ENCODE measurements at places on chromosomes 12 and 14.

- DNase-seq = no peak
Measured at GRCh38 chr14:82911930-82912329, 1378.3 kb upstream of the SEL1L start.

GRCh38 chr12:43362910-43363694, 188.9 kb downstream of the ADAMTS20 start:
- no peak for DNase-seq

DNA sequence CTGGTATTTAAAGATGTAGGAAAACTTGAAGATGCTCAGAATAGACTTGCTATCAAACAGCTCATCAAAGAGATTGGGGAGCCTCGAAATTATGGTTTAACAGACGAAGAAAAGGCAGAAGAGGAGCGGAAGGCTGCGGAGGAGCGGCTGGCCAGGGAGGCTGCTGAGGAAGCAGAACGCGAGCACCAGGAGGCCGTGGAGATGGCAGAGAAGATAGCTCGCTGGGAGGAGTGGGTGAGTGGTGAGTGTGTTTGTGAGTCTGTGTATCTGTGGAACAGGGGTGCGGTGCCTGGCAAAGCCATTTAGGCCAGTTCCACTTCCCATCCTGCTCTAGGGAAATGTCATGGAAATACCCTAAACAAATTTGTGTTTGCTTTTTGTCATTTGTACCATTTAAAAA, 19.2 kb upstream of the PAPOLA start:
- no peak for DNase-seq

- no peak for DNase-seq
Measured at GRCh38 chr12:8698879-8699278, 1.1 kb downstream of the RIMKLB start.

- DNase-seq = no peak
Measured at GRCh38 chr12:11870041-11870451, 200.7 kb upstream of the BCL2L14 start.

- DNase-seq = no peak
Measured at GRCh38 chr14:64598404-64598803, 48.6 kb downstream of the PPP1R36 start.

DNA sequence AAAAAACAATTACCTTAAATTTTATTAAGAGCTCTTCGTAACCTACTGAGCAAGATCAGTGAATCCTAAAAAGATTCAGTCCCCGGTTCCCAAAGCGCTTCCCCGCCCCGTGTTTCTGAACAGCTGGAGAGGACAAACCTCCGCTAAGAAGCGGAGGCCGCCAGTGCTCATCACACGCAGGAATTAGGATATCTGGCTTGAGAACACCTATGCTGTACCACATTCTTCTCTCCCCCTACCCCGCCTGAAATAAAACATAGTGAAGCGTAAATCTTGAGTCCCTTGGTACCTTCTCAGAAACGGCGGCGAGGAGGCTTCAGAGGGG, 774 bp upstream of the WDR20 start:
- no peak for DNase-seq

DNA sequence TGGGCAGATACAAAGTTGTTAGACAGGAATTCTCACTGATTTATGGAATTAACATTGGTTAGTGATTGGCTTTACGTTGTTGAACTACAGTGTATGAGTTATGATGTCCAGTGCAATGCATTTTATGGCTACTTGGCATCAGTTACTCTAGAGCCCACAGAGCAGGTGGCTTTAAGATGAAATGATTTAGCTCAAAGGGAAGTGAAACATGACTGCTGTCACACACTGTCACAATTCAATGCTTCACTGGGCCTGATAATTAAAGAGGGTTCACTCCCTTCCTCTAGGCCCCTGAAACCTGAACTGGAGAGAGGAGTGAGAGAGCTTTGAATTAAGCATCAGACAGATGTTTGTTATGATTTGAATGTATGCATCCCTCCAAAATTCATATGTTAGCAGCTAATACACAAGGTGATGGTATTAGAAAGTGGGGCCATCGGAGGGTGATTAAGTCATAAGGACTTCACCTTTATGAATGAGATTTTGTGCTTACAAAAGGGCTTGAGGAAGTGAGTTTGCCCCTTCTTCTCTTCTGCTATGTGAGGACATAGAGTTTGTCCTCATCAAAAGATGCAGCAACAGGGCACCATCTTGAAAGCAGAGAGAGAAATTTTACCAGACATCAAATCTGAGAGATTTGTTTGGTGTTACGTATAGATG, 175.8 kb upstream of the GRIN2B start:
- peak; percentile 98 for DNase-seq

GRCh38 chr14:68392393-68393141, 400.3 kb downstream of the ZFP36L1 start:
- no peak for DNase-seq

DNA sequence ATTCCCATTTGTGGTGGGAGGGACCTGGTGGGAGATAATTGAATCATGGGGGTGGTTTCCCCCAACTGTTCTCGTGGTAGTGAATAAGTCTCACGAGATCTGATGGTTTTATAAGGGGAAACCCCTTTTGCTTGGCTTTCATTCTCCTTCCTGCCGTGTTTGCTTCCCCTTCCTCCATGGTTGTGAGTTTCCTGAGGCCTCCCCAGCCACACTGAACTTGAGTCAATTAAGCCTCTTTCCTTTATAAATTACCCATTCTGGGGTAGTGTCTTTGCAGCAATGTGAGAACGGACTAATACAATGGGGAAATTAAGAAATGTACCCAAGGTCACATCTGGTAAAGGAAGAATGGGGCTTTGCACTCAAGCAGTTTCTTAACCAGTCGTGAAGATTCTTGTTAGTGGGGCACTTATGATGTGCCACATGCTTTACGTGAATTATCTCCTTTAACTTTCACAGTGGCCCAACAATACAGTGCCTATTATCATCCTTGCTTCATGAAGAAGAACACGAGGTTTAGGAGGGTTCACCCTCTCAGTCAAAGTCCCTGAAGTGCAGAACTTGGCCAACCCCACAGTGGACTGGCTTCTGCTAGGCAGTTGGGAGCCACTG, 234.3 kb downstream of the EFCAB11 start:
- no peak for DNase-seq

- no peak for DNase-seq
Measured at GRCh38 chr14:74503291-74503937, 9.8 kb downstream of the ISCA2 start.

DNA sequence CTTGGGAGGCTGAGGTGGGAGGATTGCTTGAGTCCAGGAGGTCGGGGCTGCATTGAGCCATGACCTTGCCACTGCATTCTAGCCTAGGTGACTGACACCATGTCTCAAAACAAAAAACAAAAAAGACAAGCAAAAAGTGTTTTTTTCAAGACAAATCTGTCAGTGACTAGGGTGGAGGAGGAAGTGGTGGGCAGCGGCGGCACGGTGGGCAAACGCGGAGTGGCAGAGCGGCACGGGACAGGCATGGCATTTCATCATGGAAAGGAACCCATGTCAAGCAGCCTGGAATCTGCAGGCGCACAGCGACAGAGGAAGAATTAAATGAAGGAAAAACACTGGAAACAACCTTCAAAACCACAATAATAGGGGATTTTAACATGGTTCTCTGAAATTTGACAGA, 4.0 kb upstream of the BTBD6 start:
- no peak for DNase-seq

DNA sequence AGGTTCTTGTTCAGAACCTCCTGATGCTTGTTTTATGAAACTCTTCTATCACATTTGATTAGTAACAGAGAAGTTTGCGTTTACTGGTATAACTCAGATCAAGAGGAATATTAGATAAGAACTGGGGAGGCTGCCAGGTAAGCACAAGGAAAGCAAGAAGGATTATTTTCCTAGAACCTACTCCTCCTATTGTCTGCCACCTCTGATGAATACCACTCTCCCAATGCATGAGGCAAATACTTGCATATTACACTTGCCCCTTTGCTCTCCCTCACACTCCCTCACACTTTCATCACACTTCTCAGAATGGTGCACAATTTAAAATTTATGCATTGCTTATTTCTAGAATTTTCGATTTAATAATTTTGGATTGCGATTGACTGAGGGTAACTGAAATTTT, 43.6 kb downstream of the LIN7A start:
- no peak for DNase-seq

GRCh38 chr14:42490536-42490935, 883.9 kb downstream of the LRFN5 start:
- no peak for DNase-seq

DNA sequence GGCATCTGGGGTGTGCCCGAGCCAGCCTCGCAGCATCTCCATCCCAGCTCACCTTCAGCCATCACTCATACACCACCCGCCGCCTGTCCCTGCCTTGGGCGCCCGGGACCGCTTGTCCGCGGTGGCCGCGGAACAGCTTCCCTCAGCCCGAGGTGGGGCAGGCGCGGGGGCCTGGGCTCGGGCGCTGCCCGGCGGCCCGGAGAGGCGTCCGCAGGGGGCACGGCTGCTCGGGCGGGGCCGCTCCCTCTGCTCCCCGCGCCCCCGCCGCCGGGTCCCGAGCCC, 430 bp downstream of the SLC41A2 start:
- no peak for DNase-seq

DNA sequence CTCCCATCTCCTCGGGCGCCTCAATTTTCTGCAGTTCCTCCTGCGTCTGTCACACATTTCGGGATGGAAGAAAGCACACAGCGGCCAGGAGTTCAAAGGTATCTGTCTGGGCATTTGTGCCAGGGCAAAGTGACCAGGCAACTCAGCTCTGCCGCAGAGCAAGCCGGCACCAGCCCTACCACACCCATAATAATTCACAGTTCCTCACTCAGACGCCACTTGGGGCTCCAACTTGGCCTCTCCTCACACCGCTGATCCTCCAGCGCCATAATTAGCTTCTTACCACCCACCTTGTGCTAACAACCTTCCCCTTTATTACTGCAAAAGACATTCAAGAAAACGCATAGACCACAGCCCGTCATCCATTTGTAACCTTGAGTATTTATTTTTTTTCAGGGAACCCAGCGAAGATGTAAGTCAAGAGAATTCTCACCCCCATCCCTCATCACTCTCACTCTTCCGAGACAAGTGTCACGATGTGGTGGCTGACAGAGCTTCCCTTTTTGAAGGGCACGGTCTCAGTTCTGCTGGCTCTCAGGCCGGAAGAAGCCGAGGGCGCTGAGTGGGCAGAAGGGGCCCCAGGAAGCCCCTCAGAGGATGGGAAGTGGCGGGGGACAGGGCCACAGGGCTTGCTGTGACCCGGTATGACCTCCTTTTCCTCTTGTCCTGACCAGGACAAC, 25.2 kb upstream of the NCOR2 start:
- peak; percentile 66 for DNase-seq

DNA sequence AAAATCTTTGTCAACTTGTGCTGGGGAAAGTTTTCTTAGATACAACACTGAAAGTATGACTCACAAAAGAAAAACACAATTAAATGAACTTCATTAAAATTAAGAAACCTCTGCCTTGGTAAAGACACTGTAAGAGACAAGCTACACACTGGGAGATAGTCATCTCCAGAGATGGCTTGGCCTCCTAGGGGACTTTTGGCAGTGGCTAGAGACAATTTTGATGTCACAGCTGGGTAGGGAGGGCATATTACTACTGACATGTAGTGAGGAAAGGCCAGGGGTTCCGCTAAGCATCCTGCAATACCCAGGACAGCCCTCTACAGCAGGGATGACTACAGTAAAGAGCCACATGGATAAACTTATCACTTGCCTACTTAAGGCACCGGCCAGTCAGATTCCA, 8.7 kb upstream of the RNASE4 start:
- no peak for DNase-seq

GRCh38 chr12:101829639-101830366, 956 bp downstream of the GNPTAB start:
- DNase-seq = no peak

DNA sequence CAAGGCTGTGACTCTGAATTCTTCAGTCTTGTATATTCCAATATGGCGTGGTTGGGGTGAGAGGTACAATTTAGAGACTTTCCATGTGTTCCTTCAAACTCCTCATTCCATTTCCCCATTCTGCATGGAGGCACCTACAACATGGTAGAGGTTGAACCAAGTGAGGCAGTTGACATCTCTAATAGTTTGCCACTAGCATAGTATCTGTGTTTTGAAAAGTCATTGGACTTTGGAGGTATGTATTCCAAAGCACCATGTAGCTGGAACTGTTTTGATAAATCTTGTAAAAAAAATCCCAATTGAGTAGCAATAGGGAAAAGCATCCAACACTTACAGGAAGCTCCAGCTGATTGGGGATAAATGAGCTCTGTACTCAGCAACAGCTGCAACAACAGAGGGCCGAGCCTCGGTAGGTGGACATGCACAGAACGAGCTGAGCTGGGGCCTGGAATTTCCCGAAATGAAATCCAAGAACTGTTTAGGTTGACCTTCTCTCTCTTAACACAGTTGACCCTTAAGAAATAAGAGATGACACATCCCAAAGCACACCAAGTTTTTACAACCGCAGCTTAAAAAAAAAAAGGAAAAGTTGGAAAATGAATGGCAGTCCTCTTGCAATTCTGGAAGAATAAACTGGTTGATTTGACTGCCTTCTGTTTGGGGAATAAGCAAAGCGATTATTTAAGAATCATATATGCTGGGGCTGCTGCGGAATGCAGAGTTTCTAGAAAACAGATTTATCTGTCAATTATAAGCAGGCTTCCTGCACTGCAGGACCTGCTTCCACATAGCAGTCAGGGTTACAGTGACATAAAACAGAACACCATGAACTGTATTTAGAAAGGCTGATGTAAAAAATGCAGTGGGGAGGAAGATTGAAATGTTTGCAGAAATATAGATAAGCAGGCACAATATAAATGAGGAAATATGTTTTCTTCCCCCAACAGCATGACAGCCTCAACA, 194.6 kb upstream of the KRR1 start:
- no peak for DNase-seq

- no peak for DNase-seq
Measured at GRCh38 chr12:32836710-32837109, 59.9 kb downstream of the PKP2 start.

- no peak for DNase-seq
Measured at GRCh38 chr14:100762901-100763300, 36.2 kb downstream of the DLK1 start.

- DNase-seq = no peak
Measured at GRCh38 chr12:95884998-95885397, 26.2 kb downstream of the SNRPF start.

DNA sequence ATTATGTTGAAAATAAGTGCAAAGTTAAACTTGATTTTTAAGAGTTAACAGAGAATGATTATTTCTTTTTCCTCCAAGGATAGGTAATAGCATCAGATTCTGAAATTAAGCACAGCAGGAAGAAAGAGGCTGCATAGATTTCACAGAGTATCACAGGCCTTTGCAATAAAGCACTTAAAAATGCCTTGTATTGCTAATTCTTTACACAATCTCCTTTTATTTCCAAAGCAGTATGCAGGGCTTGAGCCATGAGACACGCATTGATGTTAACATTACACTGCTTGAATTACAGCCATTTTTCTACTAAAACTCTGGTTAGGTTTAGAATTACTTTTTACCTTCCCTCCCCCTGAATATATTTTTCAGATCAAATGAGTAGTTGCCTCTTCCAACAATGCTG, 398.3 kb downstream of the BCAT1 start:
- DNase-seq = no peak

DNA sequence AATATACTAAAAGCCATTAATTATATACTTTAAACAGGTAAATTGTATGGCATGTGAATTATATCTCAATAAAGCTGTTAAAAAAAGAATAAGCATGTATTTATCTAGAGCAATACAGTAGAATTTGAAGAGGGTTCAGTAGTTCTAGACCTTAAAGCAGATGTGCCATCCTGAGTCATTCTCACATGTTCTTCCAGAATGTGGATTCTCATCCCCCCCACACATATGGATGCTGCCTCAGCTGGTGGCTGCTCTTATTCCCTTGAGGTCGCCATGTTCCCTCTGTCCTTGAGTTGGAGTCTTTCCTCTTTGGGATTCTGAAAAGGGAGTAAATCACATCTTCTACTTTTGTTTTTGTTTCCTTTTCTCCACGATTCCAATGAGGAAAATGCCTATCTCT, 321.3 kb downstream of the AEBP2 start:
- no peak for DNase-seq
